ENCODE measurements at places on chromosomes 5 and 9.

GRCh38 chr5:78734094-78734845 is 85.7 kb upstream of the LHFPL2 start:
- no peak for DNase-seq

DNA sequence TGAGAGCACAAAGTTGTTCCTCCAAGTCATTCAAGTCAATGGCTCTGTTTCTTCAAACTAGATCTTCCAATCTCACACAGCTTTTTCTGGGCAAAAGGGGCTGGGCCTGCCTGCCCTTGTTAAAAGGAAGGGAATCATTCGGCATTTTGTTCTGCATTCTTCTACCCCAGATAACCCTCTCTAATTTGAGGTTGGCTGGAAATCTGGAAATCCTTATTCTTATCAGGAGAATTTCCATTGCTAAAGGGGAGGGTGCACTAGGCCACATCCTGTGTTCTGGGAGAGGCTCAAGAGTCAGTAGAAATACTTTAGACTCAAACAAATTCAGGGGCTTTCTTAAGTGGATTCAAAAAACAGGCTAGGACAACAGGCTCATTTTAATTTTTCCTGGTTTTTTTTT is 384.7 kb upstream of the ZNF462 start:
- no peak for DNase-seq

GRCh38 chr5:11363631-11364178 is 540.5 kb downstream of the CTNND2 start:
- no peak for DNase-seq

- no peak for DNase-seq
These were observed 172.4 kb downstream of the DMRT2 start for GRCh38 chr9:1222511-1222910.

DNA sequence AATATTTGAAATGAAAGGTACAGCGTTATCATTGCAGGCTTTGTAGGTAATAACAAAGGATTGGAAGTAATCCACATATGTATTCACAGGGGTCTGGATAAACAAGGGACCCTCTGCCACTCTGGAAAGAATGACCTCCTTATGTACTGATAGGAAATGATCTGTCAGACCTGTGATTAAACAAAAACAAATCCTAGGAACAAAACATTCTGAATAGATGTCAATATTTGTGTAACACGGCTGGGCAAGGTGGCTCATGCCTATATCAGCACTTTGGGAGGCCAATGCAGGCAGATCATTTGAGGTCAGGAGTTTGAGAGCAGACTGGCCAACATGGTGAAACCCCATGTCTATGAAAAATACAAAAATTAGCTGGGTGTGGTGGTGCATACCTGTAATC is 42.3 kb downstream of the NSUN2 start:
- no peak for DNase-seq
